Stromal cell of bone marrow (primary cell): ENCODE measurements at places on chromosomes 5 and 9.

DNA sequence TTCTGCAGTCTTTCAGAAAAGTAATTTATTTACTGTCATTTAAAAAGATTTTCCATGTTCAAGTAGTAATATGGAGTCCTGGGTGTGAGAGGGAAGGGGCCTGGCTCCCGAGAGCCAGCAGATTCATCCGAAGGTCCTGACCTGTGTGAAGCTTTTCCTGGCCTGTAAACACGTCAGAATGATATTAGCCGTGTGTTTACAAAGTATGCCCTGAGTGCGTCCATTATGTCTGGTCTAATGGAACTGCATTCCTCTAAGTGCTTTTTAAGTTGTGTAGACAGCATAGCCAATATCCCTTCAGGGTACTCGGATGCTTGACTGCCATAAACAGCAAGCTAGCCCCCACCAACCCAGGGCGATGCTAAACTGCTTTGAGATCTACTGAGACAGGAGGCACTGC lies 495.2 kb downstream of the AGTPBP1 start:
- DNase-seq: no peak

GRCh38 chr9:17627641-17628040 lies 48.8 kb downstream of the SH3GL2 start:
- no peak for DNase-seq

DNA sequence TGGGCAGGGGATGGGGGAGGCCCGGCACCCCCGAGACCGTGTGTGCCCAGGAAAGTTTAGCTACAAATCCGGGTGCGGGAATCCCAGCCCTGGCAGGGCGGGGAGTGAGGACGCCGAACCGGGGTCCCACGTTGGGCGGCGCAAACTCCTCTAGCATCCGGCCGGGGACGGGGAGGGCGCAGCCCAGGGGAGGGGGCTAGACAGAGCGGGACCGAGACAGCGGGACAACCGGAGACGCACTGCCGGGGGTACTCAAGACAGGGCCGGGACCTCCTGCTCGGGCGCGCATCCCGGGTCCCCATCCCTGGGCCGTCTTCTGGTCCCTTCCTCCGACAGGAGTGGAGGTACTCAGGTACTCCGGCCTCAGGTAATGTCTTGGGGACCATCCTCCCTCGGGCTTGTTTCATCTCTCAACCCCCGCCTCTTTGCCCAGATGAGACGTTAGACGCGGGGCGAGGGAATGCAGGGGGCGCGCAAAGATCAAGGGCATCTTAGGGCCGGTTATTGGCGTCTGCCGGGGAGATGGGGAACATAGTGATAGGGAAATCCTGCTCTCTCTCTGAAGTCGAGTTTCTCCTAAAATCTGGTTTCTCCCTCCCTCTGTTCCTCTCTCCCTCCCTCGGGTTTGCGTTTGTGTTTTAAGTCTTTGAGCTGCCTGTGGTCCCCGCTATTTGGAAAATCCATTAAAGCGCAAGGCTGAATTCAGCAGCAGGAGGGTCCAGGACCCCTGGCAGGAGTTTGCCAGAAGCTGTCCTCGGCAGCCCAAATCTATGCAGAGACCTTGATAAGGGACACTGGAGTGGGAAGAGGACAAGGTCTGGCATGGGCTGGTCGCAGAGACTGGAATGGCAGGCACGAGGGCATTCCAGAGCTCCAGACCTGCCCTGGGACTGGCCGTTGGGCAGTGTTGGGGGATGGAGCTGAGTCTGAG lies 815 bp downstream of the PDZD2 start:
- DNase-seq: no peak

GRCh38 chr5:42745856-42746255 lies 10.8 kb upstream of the CCDC152 start:
- DNase-seq: no peak

- DNase-seq: no peak
Measured at GRCh38 chr5:155772009-155772662, 554.8 kb upstream of the SGCD start.

DNA sequence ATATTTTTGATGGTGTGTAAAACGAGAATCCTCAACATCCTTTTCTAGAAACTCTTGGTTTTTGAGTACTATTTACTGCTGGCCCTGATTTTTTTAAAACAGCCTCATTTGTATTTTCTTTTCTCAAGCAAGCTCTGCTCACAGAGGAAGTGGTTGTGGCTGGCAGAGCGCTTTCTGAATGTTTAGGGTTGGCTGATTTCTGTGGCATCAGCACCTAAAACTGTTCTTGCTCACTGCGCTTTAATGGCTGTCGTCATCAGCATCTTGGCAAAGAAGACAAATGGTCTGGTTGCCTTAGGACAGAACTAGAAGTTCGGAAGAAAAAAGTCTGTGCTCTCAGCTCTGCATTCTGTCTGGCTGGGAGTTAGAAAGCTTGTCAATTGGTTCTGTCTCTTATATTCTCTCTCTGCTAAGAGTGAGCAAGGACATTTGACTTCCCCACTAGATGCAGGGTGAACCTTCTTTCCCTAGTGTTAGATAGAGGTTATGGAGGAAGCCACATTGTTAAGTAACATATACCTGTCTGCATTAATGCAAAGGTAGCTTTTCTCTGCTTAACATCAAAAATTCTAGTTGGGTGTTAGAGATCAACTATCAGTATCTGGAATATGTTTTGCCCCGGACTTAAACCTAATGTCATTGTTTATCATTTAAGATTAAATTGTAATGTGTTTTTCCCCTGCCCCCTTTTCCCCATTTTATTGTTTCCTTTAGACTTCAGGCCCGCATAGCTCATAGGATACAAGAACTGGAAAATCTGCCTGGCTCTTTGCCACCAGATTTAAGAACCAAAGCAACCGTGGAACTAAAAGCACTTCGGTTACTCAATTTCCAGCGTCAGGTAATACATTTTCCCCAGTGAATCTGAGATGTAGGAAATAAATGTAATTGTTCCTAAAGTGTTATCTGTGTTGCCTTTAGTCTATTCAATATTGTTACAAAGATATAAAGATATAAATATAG lies 39.0 kb downstream of the SMARCA2 start:
- DNase-seq: peak; percentile 87

DNA sequence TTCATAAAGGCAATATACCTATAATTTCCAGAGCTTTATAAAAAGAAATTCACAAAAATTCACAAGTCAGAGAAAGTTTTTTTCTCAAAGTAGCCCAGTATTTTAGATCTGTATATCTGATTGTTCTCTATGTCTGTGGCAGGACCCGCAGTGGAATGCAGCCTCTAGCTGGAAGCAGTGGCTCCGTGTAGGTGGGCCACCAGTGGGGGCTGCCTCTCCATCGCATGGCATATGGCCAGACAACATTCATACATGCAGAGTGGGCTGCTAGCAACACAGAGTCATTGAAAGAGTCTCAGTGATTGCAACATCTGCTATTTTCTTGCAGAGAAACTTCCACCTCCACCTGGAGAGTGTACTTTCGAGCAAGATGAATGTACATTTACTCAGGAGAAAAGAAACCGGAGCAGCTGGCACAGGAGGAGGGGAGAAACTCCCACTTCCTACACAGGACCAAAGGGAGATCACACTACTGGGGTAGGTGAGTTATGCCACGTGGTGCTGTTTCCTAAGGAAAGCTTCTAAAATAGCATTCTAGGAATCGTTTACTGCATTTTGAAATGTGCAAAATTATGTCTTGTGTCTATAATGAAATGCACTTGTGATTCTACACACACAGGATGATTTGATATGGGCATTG lies 88.5 kb upstream of the SMC5 start:
- no peak for DNase-seq

DNA sequence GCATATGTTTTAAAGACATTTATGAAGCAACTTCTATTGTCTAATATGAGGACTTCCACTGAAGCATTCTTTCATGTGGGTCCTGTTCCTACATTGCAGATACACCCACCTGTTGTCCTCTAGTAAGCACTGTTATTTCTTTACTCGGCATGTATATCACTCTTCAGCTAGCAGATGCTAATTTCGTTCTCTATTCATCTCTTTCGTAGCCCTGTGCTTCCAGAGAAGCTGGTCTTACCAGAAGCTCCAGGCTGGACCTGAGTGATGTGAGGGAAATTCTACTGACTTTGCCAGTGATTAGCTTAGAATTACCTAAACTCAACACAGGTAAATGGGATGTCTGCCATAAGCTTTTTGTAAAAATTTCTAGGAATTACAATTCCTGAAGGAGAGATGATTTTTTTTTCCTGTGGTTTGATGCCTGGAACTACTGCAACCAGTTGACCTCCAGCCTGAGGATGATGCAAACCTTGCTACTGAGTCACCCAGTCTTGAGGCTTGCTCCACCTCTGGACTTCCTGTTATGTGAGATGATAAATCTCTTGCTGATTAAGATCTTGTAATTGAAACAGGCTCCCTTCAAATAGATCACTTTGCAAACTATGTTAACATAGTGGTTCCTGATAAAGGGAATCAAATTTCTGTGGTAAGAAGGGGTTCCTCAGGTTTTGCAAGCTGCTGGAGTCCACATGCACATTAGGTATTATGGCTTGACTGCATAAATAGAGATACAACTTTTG lies 52.2 kb upstream of the SPINK5 start:
- peak; percentile 42 for DNase-seq

DNA sequence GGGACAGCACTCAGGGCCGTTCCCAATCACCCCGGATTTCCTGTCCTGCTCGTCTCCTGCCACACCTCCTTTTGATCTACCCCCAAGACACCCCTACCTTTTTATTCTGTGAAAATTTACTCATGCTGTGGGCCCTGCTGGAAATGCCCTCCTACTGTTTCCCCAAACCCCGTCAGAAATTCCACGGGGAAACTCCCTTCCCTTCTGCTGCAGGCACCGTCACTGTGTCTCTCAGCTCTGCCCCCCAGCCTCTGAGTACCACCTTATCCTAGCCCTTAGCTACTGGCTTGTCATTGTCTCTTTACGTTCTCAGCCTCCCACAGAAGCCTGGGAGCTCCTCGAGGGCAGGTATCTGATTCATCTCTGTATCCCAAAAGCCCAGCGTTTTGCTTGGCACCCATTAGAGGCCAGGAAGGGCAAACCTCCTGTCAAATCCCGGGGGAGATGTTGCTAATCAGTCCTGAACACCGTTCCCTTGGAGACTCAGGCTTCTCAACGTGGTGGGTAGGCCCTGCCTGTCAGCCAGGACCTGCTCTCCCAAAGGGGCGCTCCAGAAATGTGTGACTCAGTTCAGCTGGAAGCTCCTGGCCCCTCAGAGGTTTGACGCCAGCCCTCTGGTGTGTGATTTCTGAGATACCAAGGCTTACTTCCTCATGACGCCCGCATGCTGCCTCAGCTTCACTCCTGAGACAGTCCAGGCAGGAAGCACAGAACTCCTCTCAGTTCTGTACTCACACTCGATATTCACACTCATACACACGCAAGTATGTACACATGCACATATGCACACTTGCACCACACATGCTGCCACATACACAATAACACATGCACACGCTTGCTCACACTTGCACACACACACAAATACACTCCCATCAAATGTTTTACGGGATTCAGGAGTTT lies 50.7 kb upstream of the GRHPR start:
- DNase-seq: peak; percentile 18

GRCh38 chr9:27194401-27195091 lies 85.5 kb downstream of the TEK start:
- peak; percentile 75 for DNase-seq

DNA sequence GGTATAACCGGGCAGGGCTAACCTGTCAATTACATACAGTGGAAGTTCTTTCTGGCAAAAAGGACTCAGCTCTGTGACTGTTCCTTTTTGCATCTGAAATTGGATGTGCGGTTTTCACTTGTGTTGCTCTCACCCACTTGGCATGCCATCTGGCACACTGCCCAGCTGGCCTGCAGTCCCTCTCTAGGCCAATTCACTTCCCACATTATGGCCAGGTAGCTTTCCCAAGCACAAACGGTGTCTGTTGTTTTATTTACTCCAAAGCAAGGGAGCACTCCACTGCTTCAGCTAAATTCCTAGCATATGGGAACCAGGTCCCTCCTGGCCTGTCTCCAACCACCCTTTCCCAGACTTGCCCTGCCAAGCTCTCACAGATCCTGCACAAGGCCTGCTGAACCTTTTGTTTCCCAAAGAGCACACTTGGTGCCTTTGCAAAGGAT lies 132.5 kb downstream of the SEMA6A start:
- no peak for DNase-seq

DNA sequence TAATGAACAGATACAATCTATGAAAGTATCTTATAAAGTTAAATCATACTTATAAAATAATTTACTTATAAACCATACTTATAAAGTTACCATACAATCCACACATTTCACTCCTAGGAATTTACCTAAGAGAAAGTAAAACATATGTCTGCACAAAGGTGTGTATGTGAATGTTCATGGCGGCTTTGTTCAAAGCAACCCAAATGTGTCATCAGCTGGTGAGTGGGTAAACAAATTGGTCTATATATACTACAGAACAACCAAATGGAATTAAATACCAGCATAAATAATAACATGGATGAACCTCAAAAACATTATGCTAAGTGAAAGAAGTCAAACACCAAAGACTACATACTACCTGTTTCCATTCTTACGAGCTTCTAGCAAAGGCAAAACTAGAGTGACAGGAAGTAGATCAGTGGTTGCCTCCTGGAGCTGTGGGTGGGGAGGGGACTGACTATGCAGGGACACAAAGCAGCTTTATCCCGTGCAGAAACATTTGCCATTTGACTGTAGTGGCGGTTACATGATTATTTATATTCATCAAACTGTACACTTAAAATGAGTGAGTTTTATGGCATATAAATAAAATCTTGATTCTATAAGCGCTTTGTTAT lies 10.6 kb downstream of the TRAF1 start:
- no peak for DNase-seq

DNA sequence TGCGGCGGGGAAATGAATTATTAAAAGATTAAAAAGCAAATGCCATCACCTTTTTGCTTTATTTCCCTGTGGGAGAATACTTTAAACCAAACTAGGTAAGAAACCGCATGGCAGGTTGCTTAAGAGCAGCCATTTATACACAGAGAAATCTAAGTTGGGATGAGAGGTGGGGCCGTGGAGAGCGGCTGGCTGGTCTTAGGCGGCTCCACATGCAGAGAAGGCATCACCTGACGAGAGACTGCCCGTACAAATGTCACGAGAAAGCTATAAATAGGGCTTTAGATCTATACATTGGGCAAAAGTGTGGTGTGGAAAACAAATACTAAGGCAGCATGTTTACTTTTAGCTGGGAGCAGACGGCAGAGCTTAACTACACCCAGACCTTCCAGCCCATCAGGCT lies 39.4 kb downstream of the MED27 start:
- no peak for DNase-seq

DNA sequence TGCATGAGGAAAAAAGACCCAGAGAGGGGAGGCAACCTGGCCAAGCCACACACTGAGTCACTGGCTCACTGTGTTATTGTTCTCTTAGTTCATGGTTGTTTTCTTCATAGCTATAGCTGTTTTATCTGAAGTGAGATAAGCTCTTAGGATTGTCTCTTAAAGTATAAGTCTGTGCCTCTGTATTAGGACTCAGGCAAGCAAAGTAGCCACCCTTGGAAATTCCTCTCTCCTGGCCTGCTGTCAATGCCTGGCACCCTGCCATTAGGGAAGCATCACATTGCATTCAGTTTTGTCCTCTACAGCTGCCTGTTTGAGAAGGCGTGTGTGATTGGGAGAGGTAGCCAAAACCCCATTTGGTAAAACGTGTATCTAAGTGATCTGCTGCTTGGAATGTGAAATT lies 147.4 kb upstream of the GLRA1 start:
- DNase-seq: no peak

- DNase-seq: no peak
Measured at GRCh38 chr5:1214936-1215220, 10.3 kb upstream of the SLC6A18 start.

- no peak for DNase-seq
Measured at GRCh38 chr9:16828340-16829281, 41.9 kb downstream of the BNC2 start.

GRCh38 chr5:83721953-83722901 lies 1.6 kb upstream of the HAPLN1 start:
- peak; percentile 64 for DNase-seq
